ENCODE measurements at places on chromosomes 4 and X.

- DNase-seq = no peak
Measured at GRCh38 chrX:42143866-42144592, 220.7 kb upstream of the CASK start.

DNA sequence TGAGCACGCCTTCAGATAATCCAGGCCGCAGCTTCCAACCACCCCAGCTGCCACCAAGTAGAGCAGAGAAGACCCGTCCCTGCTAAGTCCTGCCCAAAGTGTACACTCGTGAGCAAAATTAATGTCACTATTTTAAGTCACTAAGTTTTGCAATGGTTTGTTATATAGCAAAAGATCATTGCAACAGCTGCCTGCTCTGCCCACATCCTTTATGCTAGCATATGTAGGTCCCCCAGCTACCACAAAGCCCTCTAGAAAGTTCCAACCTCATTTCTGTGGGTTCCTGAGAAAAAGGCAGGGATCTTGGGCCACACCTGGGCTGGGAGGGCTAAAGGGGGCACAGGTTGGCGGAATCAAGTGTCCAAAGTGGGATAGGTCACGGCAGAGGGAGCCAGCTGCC lies 346.9 kb downstream of the BCOR start:
- DNase-seq = no peak

- no peak for DNase-seq
Measured at GRCh38 chr4:21195682-21196081, 495.4 kb downstream of the PACRGL start.

DNA sequence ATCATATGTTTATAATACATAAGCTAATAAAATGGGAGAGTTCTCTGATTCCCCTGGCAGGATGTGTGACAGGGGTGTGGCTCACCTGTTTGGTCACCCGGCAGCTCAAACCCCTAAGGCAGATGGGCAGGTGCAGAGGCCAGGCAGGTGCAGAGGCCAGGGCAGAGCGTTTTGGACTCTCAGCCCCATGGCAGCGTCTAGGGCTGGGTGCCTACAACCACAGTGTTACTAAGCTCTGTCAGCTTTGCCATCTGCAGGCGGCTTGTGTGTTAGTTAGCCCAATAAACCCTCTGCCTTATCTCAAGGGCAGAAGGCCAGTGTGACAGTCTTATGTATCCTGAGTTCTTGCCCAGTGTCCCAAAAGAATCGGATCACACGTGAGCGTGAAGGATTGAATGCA lies 54.0 kb upstream of the UGT2B15 start:
- no peak for DNase-seq

- DNase-seq = no peak
Measured at GRCh38 chrX:8914681-8915080, 113.5 kb upstream of the FAM9A start.

- DNase-seq = peak; percentile 82
Measured at GRCh38 chr4:21656832-21657231, 291.7 kb downstream of the KCNIP4 start.

GRCh38 chrX:139179592-139179991 lies 350.9 kb upstream of the F9 start:
- DNase-seq = no peak

Data from RCC 7860 (cell line).